ENCODE measurements at places on chromosomes 3 and 15.
A peak's percentile ranks its signal among the peaks of the same experiment; 100 is the strongest.

GRCh38 chr3:136291302-136291701 is 41.2 kb downstream of the PCCB start:
- DNase-seq: no peak

DNA sequence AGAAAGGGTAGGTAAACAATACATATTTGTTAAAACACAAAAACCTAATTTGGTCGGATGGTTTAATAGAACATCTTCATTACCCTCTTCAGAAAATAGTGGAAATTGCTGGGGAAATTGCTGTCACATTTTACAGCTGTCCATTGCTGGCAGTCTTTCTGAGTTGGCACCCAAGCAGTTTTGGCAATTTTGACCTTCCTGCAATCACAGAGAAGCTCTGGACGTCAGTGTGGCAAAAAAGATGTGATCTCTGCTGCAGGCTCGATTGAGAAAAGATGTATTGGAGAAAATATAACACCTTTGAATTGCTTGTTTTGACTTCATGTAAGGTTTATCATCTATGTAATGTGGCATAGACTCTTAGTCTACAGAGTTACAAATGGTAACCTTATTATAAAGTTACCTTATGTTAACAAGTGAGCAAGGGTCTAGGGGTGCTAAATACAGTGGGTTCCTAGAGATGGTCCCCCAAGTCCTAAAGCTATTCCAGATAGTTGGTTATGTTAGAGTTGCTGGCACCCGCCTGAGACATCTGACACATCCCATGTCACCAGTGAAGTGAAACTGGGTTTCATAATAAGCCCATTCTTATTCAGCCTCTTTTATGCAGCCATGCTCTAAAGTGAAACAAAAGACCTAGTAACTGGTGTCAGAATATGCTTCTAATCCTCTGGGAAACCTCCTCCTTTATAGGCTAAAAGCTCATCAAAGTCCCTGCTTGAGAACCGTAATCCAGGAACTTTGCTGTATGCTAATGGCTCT is 14.0 kb downstream of the UBE2E1 start:
- DNase-seq: no peak

DNA sequence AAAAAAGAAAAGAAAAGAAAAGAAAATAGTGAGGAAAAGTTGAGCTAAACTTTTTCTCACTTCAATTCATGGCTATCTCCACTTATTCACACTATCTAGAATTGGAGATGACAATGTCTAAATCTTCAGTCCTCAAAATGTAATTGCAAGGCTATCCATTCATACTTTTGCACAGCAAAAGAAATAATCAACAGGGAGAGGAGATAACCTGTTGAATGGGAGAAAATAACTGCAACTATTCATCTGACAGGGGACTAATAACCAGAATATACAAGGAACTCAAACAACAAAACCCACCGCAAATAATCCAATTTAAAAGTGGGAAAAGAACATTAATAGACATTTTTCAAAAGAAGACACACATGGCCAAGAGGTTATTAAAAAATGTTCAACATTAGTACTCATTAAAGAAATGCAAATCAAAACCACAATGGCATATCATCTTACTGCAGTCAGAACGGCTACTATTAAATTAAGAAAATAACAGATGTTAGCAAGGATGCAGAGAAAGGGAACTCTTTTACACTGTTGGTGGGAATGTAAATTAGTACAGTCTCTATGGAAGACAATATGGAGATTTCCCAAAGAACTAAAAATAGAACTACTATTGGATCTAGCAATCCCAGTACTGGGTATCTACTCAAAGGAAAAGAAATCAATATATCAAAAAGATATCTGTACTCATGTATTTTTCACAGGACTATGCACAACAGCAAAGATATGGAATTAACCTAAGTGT is 73.5 kb upstream of the PPIB start:
- no peak for DNase-seq

GRCh38 chr3:13260259-13261103 is 159.6 kb downstream of the NUP210 start:
- DNase-seq: no peak

- DNase-seq: no peak
Observed at GRCh38 chr3:184632551-184633236, 71.1 kb downstream of the EPHB3 start.

- no peak for DNase-seq
Observed at GRCh38 chr3:47892286-47893040, 89.5 kb downstream of the DHX30 start.

GRCh38 chr3:157810924-157811718 is 295.1 kb downstream of the SHOX2 start:
- DNase-seq: no peak

DNA sequence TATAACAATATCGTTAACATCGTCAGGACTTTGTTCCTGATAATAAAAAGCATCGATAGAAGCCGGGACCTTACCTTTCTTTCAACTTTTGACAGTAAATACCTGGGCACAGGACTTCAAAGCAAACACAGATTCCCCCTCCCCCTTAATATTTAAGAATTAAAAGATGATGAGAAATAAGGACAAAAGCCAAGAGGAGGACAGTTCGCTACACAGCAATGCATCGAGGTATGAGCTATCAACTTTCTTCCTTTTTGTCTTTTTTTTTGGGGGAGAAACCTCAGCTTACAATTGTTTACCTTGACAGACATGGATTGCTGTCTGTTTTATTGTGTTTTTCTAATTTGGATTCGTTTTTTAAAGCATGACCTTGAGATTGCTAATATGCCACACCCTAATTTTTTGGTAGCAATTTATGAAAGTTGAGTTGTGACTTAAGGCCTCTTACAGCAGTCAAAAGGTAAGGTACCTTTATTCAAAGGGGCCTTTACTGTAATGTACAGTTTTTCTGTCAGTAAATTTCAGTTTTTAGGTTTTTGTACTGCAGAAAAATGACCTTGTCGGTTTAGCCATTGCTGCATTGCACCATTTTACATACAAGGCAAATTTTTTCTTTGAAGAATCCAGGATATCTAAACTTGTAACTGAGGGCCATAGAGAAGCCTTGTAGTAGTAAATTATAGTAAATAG is 1.1 kb downstream of the CHD2 start:
- DNase-seq: no peak

DNA sequence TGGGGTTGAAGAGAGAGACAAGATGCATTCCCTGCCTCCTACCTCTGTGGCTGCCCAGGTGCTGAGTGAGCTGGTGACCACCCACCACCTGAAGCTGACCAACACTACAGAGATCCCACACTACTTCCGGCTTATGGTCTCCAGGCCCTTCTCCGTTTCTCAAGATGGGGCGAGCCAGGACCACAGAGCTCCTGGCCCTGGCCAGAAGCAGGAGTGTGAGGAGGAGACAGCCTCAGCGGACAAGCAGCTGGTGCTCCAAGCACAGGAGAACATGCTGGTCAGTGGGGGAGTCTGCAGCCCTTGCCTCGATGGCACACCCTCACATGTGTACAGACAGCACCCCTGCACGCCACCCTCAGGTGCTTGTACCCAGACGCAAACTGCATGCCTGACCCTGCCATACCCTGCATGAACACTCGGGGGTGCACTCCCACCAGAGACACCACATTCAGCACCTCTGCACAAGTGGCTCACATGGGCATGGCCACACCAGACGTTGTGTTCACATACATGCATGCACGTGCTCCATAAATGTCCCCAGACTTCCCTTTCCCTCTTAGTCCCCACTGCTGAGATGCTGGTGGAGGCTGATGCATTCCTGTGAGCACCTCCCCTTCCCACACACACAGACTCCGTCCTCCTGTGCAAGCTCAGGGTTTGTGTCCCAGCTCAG is 19.0 kb downstream of the ACAA1 start:
- DNase-seq: peak; percentile 52

- DNase-seq: no peak
Observed at GRCh38 chr3:66552846-66553245, 52.0 kb upstream of the LRIG1 start.

- no peak for DNase-seq
Observed at GRCh38 chr3:111252779-111253178, 181.2 kb downstream of the NECTIN3 start.

GRCh38 chr3:10732292-10732691 is 83.7 kb upstream of the SLC6A11 start:
- DNase-seq: no peak

DNA sequence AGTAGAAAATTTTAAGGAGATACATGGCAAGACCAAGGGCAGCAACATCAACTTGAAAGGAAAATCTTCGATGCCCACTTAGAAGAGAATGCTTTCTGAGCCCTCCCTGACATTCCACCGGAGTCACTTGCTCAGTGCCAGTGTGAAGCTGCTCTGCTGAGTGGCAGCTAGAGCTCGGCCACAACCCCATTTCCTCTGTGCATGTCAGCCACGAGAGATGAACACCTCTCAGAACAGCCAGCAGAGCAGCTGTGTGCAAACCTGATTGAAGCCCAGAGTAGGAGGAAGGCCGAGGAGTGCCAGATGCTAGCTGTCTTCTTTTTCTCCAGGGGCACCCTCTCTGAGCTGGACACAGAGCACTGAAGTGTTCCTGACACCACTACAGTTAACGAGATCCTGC is 12.2 kb downstream of the TARS3 start:
- DNase-seq: no peak

GRCh38 chr15:90054618-90055097 is 47.6 kb downstream of the IDH2 start:
- DNase-seq: no peak

- no peak for DNase-seq
Observed at GRCh38 chr3:137768361-137769321, 4.5 kb downstream of the SOX14 start.

DNA sequence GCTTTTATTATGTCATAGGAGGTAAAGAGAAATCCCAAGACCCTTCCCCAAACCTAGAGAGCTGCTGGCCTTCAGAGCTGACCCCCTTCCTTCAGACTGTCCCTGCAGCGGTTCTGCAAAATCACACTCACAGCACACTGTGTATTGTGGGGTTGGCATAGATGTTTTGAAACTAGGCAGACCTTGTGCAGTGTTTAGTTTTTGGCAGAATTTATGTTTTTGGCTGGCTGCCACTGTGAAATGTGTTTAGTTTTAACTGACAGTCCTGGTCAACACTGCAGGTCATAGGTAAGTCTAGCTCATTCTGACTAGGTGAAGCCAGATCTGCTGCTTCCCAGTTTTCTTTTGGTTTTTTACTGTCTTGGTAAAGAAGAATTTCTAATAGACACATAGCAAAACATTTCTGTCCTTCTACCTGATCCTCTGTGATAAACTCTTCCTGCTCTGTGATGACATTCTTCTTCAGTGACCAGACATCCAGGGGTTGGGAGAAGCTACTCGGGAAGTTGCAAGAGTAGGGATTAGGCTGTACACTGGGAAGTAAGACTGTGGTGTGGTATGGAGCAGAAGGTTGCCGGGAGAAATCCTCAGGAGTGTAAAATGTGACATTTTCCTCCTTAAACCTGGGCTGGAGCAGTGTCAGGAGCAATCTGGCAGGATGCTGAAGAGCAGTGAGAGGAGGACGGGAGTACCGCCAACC is 209.6 kb upstream of the MCTP2 start:
- no peak for DNase-seq

DNA sequence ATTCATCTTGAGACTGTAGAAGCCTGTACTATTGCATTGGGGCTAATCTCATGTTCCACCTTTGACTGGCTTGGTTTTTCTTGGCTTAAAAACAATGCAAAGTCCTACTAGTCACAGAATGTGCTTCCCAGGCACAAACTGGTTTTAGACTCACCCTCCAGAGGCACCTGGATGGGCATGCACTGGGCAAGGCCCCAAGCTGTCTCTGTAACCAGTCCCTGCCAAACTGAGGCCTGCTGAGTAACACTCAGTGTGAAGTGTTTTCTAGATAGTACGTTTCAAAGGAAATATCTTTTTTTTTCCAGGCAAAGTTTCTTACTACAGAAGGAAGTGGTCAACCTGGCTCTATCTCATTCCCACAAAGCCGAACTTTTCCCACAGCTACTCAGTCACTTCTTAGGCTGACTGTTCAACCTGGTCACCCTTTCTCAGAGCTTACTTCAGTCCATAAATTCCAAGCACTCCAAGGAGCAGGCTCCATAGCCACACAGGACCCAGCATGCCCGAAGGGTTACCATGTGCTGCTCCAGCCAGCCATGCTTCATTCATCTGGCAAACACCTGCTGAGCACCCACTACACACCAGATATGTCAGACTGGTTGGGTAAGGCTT is 57.4 kb downstream of the NPTN start:
- DNase-seq: no peak

DNA sequence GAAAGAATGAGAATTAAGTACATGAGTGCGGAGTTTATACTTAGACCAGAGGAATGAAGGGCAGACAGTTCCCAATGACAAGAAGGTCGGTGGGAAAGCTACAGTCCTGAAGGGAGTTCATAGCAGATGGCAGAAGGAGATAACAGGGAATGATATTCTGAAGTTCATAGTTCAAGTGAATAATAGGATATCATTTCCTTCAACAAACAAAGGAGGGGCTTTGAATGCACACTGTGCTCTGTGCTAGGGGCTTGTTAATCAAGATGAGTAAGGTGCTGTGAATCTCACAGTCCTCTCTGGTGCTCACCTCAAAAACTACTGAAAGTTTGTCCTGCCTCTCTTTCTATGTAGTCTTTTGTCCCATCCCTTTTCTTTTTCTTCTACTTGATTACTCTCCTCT is 41.9 kb downstream of the SIDT1 start:
- DNase-seq: no peak

GRCh38 chr15:68469162-68470048 is 37.4 kb upstream of the ITGA11 start:
- no peak for DNase-seq

- no peak for DNase-seq
Observed at GRCh38 chr15:60644903-60645302, 166.0 kb upstream of the ICE2 start.

- no peak for DNase-seq
Observed at GRCh38 chr3:19471138-19471537, 322.8 kb downstream of the KCNH8 start.

DNA sequence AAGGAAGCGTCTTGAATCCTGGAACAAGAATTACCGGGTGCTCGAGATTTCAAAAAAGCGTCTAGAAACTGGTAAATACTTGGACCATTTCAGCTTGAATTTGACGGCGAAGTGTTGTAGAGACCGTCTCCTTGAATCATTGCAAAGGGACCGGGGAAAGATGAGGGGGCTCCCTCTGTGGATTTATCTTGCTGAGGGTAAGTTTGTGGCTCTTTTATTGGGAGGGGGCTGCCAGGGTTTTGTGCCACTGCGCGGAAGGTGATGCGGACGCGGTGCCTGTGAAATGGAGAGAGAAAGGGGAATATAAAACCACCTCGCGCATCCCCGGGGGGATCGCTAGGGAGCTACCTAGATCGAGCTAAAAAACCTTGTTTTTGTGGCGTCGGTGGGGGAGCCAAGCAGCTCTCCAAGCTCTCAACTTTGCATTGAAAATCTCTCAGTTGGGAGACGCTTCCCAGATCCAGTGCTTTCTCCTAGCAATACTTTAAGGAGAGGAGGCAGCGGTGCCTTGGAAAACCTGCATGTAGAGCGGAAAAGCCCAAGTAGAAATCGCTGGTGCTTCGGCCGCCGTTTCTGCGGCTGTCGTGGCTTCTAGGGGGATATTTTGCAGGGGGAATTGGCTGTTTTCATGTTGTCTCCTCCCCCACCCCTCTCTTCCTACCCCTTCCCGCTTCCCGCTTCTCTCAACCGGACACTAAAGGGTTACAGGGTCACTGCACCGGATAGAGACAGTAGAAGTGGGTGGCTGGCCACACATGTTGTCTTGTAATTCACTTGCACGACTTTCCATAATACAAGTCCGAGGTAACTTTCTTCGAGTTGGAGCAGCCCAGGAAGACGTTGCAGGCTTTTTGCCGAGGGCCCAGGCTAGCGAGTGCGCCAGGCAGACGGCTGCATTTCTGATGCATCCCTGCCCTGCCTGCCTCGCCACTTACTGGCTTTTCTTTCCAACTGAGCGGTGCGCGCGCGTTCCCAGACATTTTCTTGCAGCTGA is 187.6 kb downstream of the NLGN1 start:
- no peak for DNase-seq

- DNase-seq: no peak
Observed at GRCh38 chr3:138761002-138761401, 73.7 kb downstream of the PIK3CB start.

Measured in omental fat pad (tissue), 4 donors.